ENCODE measurements at places on chromosomes 5 and 9.

DNA sequence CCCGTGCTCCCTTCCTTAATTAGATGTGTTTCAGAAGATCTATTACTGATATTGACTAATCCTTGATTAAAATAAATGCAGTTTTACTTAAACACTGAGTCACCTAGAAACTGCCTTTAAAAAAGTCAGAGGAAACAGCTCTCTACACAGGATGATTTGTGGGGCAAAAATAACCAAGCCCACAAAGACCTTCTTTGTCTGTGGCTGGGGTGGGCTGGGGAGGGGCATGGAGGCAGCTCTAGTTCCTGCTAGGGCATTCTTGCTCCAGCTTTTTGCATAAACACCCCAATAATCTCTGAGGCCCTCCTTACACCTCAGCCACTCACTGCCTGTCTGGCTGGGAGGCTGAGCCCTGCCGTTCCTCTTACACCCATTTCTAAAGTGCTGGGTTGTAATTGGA is 227.6 kb upstream of the DAP start:
- no peak for DNase-seq

DNA sequence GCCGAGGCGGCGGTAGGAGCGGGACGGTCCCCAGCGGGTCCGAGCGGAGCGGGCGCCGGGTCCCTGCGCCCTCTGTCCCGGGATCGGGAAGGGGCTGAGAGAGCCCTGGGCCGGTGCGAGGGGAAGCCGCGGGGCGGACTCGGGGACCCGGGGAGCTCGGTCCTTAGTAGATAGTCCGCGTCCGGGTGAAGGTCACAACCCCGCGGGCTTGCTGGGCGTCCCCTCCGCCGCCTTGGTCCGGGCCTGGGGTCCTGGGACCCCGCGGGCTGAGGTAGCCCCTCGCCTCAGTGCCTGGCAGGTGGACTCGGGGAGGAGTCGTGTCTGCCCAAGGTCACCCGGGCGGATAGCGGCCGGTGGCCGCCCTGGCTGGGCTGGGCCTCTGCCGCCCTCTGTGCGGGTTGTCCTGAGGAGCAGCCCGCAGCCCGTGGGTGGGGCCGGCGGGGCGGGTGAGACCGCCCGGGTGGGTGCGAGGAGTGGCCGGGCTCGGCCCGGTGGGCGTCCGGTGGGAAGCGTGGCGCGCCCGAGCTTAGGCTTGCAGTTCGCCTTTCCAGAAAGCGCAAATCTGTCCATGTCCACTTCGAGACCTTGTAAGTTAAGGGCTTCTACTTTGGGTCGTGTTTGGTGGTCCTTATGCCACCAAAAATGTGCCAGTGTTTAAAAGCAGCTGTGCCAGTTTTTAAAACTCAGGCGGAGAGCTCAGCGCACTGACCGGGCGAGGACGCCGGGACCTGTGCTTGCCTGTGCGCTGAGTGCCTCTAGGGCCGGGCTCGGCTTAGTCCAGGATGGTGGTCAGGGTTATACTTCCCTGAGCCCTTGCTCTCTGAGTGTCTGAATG is 554 bp downstream of the SDHA start:
- no peak for DNase-seq

DNA sequence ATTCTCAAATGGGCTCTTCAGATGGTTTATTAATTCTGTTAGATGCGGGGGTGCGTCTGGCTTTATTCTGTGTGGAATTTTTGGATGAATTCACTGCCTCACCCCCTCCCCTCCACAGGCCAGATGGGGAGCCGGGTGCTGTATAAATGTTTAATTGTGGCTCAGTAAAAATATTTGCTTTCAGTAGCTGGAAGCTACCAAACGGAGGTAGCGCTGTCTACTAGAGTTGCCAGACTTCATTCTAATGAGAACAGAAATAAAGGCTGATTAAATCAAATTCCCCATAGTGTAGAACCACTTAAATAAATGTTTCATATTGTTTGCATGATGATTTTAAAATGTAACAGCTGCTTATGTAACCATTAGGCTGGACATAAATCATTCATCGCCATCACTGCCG is 34.5 kb upstream of the KCNMB1 start:
- no peak for DNase-seq

GRCh38 chr5:150167908-150168307 is 1.3 kb downstream of the CDX1 start:
- no peak for DNase-seq

GRCh38 chr9:109319017-109319625 is 1.7 kb downstream of the EPB41L4B start:
- no peak for DNase-seq

DNA sequence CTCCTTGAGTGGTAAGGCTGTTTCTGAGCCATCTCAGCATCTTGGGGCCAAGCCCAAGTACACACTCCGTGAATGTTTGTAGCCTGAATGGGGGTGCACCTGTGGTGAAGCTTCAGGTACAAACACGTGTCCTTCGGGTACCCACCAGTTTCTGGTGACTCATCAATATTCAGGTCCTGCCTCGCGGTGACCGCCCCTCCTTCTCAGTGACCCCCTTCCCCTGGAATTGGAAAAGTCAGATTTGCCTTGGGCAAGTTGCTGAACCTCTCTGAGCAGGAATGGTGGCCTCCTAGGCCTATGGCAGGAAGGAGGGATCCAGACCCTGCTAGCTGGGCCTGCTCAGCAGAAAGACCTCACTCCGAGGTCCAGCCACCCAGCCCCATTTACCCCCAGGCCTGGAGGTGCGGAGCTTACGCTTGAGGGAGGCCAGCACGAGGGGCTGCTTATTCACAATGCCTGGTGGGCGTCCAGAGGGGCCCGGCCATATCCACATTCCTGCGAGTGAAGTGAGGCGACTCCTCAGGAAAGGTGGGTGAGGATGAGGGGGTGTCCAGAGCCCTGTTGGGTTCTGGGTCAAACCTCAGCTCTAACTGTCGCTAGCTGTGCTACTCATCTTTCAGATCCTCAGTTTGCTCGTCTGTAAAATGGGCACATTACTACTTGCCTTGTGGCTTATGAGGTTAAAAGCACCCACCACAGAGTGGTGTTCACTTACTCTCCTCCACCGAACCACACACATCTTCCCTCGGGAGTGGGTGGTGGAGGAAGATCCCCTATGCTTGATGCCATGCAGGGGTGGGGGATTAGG is 7.0 kb downstream of the ADGRD2 start:
- DNase-seq, result no peak

All from GM04503 (cell line).